Ureter (tissue), 1 donor: ENCODE measurements at places on chromosomes 7 and 10.

DNA sequence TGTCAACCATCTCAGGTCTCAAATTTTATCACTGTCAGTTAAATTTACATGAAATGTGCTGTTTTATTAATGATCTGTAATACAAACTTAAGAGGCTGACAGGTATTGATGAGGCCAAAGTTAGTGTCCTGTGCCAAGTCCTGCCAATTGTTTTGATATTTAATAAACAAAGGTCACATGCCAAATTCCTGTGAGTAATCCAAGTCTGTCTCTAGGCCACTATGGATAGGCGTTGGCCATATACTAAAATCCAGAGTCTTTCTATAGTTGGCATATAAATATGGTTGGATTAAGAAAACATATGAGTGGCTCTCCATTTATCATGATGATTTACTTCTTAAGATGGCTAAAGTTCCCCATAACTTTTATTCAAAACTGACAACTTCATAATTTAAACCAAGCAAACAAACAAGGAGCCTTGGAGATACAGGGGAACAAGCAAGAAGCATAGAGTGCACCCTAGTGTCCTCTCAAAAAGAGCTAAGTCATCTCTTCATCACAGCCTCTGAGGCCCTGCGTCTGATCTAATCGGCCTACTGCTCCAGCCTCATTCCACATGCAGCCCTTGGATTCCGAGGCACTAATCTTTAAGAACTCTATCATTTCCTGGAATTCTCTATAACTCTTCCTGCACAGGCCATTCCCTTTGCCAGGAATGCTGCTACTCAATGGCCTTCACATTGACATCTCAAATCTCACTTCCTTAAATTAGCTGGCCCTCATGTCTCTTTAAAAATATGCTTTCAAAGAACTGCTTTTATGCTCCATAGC is 32.7 kb upstream of the NRCAM start:
- no peak for DNase-seq

GRCh38 chr10:350981-351501 is 215.8 kb downstream of the ZMYND11 start:
- DNase-seq: no peak

GRCh38 chr7:81845744-81846241 is 75.9 kb upstream of the HGF start:
- no peak for DNase-seq

- no peak for DNase-seq
Observed at GRCh38 chr7:155418941-155419755, 38.8 kb upstream of the EN2 start.

GRCh38 chr10:61299156-61299555 is 154.0 kb downstream of the TMEM26 start:
- DNase-seq: no peak

DNA sequence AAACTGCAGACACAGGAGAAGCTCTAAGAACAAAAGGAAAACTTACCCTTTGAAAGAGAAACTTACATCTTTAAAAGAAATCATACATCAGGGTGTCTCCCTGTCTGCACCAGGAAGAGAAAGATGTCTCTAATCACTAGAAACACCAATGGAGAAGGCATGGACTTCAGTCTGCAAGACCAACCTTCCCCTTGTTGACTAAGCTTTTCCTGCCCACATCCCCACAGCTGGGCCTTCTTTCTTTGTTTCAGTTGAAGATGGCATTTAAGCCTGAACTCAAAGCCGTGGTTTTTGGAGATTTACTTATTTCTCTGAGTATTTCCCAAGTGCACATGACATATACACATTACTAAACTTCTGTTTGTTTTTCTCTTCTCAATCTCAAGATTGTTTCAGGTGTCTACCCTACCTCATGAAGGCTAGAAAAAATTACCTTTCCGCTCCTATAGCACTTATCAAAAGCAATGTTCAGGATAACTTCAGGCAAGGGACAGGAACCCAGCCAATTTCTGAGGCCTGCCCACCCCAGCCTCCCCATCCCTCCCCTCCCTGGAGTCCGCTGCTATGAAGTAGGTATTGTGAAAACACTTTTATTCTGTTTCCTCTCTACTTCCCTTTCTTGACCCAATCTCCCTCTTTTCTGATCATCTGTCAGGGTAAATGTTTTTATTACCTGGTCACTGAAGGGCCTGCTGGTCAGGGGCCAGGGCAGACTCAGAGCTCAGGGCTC is 2.8 kb upstream of the SLC29A3 start:
- DNase-seq: no peak

- DNase-seq: no peak
Observed at GRCh38 chr7:131604841-131605279, 48.4 kb upstream of the PODXL start.

DNA sequence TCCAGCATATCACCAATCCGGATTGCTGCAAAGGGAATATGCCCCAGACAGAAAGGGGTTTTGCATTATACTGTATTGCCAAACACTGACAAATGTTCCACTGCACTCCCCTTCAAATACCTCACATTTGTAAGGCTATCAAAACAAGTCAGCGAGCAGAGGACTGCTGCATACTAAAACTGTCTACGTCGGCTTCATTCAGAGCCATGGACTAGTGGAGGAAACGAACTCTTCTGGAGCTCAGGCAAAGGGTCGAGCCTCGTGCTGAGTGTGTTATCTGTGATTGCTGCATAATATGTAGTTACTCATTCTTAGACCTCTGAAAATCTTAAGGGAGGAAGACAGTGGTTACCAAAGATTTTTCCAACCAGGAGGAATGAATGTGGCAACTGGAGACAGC is 200.2 kb downstream of the DYNC1I1 start:
- DNase-seq: no peak

- DNase-seq: no peak
Observed at GRCh38 chr7:20083781-20084180, 133.4 kb downstream of the MACC1 start.

DNA sequence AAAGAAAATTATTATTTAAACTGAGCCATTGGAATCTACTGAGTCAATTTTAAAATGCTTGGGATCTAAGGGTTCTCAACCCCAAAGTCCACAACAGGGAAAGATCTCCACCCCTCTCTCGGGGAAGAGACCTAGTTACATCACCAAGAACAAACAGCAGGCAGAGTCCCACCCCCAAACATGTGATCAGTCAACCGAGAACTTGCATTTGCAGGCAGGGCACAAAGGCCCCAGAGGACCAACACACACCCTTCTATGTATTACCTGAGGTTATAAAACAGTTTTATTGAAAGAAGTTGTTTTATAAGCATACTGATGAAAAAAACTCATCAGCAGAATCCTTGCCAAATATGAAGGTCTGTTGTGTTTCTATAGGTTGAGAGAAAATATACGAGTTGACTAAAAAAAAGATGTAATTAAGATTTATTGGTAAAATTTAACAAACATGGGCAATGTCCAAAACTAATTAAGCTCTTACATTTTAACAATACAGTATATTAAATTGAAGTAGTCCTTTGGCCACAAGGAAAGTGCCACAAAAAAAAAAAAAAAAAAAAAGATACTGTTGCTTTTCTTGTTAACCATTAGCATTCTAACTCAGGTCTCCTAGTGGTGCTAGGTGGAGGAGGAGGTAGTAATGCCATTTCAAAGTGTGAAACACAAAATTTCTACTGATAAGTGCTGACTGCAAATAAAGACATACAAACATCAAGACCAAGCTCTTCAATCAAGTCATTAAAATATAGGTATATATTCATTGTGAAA is 975 bp upstream of the USP54 start:
- peak; percentile 77 for DNase-seq

DNA sequence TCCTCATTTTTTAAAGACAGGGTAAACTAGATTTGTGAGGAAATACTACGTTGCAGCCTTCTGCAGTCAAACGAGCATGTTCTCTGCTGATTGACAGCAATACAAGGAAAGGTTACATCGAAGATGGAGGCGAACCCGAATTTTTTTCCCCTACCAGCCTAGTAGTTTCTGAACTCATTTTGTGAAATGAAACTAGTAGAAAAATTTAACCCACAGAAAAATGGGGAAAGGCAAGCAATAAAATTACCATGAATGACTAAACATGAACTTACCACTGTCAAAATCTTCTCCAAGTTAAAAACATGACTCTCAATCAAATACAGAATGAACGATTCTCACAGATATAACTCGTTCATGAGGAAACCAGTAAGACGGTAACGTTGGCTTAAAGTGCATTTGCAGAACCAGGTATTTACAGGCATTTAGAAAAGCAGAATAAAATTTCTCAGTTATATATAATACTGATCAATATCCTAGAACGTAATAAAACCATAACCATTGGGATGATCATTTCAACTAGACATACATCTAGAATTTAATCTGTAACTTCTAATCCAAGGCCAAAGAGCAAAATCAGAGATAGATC is 73.9 kb downstream of the CELF2 start:
- no peak for DNase-seq

DNA sequence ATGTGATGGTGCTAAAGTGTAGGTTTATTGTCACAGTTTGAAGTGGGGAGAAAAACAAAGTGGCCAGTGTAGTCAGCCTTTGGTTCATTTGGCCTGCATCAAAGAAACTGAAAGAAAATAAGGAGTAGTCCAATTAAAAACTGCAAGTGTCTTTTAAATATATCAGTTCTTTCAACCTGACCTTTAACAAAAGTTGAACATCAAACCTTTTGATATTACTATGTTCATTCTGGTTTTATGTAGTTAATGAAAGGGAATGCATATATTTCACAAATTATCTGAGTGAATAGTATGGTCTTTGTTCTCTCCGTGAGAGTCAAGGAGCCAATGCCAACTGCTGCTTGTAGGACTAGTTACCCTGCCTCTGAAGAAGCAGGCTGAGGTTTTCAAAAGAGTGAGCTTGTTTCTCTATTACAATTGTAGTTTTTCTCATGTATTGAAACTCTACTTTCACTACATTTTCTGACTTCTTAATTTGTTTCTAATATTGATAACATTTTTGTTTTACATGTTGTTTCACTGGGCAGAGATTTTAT is 1160.8 kb upstream of the LRRTM3 start:
- DNase-seq: no peak

DNA sequence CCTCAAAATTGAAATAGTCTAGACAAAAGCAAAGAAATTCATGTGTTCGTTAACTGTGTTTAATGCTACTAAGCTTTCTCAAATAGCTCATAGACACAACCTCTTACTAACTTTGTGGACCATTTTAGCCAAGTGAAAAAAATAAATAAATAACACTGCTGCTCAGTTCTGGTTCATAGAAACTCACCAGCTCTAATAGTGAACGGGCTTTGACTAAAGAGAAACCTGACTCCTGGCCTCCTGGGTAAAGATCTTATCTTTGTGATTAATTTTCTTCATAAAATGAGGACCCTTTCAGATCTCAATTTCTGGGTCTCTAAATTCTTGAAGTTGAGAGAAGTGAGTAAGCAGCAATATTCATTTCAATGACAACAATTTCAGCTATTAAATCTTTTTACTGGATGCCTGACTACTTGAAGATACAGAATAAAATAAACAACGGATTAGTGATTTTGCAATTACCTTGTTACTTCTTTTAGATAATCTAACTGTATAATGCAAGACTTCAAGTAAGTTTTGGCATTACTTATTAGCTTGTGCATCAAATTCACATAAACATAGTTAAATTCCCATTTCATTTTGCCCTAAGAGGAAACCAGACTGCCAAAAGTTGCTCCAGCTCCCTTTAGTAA is 3.1 kb downstream of the CADPS2 start:
- DNase-seq: no peak

GRCh38 chr10:78852466-78853240 is 216.1 kb upstream of the ZMIZ1 start:
- DNase-seq: no peak
